ENCODE measurements at places on chromosomes 2 and 18.

GRCh38 chr2:174590928-174591648 lies 6.5 kb downstream of the WIPF1 start:
- DNase-seq: no peak

- no peak for DNase-seq
Measured at GRCh38 chr2:164150604-164151003, 414.8 kb upstream of the FIGN start.

GRCh38 chr2:29212009-29212408 lies 96.8 kb downstream of the CLIP4 start:
- DNase-seq: no peak

GRCh38 chr18:79879566-79879965 lies 71.9 kb downstream of the SLC66A2 start:
- DNase-seq: no peak

DNA sequence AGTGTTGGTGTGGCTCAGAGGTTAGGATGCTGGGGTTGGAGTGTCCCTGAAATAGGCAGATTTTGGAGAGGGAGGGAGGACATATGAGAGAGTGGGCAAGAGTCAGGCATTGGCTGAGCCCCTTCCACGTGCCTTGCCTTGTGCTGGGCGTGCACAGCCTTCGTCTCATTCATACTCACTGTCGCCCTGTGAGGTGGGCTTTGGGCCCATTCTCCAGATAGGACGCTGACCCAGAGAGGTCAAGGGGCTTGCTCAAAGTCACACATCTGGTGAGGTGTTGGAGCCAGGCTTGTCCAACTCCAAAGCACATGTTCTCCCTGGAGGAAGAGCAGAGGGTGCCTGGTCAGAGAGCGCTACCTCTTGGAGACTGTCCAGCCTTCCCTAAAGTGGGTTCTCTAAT lies 166.8 kb downstream of the DYSF start:
- no peak for DNase-seq

DNA sequence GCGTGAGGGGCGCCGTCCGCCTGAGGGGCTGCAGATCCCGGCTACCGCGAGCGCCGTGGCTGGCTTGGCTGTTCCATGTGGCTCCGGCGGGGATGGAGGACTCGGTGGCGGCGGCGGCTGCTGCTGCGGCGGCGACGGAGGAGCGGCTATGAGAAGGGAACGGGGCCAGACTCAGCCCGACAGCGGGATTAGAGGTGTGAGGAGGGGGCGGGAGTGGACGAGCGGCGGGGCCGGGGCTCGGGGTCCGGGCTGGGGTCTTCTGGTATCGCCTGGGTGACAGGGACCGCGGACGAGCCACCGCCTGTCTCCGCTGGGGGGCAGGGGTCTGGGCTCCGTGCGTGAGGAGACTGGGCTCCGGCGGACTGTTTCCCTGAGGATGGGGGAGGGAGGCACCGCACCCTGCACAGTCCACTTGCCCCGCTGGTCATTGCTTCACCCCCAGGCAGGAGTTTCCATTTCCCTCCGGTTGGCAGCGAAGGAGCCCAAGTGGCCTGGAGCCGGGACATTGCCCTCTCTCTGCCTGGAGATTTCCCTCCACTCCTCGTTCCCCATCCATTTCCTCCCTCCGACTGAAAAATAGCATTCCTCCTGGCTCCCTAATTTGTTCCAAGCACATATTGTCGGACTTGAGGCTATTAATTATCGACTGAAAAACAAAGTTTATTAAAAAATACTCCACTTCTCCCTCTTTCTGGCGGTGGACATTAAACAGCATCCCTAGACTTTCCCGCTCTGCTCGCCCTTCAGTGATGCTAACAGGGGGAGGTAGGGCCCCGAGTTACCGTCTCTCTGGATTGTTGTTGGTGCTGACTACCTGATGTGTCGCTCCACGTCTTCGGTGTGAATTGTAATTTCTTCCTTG lies 577 bp downstream of the EHBP1 start:
- DNase-seq: peak; percentile 57

GRCh38 chr2:23260621-23261020 lies 124.4 kb upstream of the KLHL29 start:
- no peak for DNase-seq

GRCh38 chr2:184067502-184067901 lies 530.8 kb upstream of the ZNF804A start:
- DNase-seq: no peak

GRCh38 chr18:63105636-63106316 lies 213.8 kb downstream of the BCL2 start:
- no peak for DNase-seq

- no peak for DNase-seq
Measured at GRCh38 chr2:71500426-71501079, 47.2 kb downstream of the DYSF start.

DNA sequence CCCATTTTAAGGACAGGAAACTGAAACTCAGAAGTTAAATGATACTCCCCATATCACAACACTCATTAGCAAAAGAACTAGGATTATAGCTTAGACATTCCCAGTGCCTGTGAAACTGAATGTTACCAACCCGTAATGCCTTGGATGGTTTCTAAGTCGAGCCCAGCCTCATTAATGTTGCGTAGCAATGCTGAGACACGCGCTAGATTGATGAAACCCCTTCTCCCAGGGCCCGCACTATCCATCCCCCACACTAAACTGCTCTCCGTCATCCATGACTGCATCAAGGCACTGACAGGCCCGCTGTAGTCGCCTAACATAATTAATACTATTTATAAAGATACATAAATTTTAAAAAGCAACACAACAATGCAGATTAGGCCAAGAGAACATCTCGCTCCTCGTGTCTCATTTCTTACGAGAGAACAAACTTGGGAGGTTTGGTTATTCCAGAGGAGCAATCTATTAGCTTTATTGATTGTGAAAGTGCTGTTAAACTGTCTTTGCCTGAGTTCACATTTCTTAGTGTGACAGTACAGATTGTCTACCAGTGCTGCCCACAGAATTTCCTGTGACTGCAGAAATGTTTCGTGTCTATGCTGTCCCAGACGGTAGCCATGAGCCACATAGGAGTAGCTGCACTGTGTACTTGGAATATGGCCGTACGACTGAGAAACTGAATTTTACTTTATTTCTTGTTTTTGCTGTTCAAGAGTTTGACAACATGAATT lies 312.2 kb upstream of the RAB12 start:
- DNase-seq: no peak

GRCh38 chr2:30422444-30423040 lies 24.5 kb upstream of the LCLAT1 start:
- no peak for DNase-seq

- DNase-seq: no peak
Measured at GRCh38 chr2:8551622-8552074, 130.2 kb upstream of the ID2 start.

DNA sequence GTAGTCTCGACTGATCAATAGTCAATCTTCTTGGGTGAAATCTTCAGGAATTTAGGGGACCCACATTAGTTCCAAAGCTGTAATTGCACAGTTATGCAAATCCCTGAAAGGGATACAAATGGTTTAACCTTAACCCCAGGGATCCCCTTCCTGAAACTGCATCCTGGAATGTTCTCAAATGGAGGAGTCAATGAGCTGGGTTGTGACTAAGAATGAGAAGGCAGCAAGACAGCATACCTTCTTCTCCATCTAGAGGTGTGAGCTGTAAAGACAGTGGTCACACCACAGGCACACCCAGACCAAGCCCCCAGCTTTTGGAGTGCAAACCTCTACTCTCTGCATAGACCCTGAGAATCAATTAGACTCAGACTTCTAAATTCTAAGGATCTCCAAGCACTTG lies 164.7 kb upstream of the MEIS1 start:
- DNase-seq: no peak

DNA sequence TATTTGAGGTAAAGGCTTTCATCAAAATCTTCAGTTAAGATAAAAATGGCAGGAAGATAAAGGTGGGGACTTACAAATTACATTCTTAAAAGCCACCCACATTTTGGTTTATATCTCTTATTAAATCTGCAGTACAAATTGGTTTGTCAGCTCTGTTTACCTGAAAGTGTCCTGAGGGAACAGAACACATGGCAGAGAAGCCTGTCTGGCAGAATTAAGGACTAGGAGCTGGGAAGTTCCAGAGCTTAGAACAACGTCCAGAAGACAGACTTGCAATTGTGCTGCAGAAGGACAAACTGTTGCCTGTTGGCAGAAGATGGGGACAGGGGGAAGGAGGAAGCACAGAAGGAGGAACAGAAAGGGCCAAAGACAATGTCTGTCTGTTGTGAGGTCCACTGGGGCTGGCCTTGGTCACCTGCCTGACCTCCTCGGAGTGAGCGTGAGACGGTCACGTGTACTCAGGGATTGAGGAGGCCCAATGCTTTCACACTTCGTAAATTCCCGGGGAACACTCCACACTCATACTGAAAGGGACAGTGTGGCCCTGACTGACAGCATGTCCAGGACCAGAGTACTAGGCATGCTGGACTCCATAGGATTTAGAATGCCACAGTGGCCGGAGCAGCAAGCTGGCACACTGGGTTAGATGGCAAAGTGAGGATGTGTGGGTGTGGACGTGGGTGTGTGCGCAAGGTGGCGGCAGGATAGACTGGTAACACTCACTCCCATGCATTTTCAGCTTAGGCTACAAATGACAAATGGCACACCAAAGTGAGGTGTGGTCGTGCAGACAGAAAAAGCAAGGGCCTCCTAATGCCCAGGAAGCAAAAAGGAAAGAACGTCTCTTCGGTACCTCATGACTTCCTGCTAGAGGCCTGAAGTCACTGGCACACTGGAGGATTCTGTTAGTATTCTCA lies 210.9 kb upstream of the REV1 start:
- peak; percentile 13 for DNase-seq

DNA sequence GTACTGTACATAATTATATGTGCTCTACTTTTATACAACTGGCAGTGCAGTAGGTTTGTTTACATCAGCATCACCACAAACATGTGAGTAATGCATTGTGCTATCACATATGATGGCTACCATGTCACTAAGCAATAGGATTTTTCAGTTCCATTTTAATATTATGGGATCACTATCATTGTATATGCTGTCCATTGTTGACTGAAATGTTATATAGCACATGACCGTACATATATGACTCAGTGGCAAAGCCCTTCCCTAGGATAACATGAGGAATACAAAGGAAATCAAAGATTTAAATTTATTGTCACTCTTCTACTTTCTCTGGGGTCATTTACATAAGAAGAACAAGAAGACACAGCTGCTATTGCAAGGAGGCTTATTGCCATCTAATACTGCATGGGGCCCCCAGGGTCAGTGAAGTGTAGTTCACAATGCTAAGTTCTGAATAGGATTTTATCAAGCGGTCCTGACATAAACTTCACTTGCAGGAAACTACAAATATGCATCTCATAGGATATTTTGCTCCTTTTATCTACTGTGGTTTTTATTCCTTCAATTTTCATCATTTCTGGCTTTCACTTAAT lies 21.8 kb downstream of the PDE1A start:
- DNase-seq: no peak

GRCh38 chr2:180494286-180494685 lies 486.1 kb upstream of the UBE2E3 start:
- DNase-seq: no peak

DNA sequence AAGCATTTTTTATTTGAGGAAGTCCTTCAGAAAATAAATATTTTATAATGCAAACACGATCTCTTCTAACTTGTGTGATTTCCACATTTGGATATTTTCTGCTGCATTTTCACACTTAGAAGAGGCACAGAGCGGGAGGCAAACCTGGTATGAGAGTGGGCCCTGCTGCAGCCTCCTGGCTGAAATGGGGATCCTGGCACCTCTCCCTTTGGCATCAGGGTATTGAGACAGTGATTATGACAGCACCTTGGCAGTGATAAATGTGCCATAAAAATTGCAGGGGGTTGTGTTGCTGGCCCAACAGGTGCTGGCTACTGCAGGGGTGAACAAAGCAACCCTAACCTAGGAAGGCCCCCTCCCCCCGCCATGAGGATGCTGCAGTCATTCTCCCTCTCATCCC lies 128.6 kb downstream of the TSN start:
- DNase-seq: no peak

- DNase-seq: no peak
Measured at GRCh38 chr2:29995241-29995640, 73.9 kb upstream of the ALK start.

GRCh38 chr2:65620524-65620923 lies 188.1 kb upstream of the SPRED2 start:
- DNase-seq: no peak

DNA sequence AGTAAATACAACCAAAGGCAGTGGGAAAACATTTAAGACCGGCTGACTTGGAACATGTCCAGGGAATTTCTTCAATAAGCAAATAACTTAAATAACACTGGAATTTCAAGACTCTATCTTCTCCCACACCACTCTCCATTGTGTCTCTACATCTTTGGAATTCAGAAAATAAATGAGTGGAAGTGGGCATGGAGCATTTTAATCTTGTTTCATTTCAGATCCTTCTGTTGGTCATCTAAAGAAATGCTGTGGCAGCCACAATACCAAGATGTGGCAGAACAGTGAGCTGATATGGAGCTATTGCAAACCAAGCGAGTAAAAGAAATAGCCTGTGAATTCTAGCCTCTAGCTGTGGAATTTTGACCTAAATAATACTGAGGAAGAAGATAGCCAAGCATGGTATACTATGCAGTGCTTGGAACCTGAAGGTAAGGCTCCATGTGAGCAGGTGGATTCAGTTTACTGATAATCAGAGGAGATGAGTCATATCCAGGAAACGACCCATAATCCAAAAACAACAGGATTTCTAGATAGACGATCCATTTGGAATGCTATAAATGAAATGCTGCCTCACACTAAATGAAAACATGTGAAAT lies 157.1 kb upstream of the SCN7A start:
- no peak for DNase-seq

Data from globus pallidus (tissue), 1 donor.